ENCODE measurements at places on chromosomes 2 and 18.

DNA sequence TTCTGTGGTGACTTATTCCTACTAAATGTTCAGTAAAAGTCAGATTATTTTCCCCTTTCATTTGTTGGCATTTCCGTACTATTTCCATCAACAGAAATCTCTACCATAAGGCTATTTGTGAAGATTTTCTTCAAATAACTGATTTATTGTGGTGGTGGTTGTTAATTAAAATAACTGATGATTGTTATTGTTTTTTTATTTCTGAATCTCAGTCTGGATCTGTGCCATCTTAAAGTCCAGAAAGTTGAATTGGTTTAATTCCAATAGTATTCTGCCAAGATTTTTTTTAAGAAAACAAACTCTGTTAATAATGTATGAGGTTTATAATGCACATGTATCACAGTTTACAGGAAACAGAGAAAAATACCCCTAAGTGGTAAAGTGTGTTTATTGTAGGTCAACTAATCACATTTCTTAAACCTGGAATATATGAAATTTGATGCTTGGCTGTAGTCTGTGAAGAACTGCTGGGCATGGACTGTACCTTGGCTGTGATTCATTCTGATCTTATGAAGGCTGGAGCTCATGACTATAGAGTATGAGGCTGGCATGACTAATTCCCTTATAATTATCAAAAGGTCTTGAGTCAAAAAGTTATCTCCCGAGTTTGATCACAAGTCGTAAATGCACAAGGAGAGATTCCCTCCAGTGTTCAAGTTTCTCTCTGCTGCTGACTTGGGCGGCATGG, 134.2 kb upstream of the RND3 start:
- no peak for DNase-seq

- no peak for DNase-seq
These were observed 217.8 kb upstream of the REV1 start for GRCh38 chr2:99707592-99707991.

DNA sequence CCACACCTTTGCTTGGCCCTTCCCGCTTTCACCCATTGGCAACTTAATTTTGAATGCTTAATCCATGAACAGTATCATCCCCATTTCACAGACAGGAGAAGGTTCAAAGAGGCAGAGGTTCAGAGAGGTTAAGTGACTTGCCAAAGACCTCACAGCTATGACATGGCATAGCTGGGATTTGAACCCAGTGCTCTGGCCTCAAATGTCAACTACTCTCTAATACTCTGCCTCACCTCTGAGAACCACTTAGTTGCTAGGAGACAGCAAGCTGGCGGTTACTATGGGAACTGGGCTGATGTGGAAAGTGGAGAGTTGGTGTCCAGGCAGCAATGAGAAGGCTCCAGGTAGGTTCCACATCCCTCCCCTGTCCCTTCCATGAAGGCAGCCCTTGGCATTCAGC, 15.8 kb upstream of the PRSS56 start:
- no peak for DNase-seq

DNA sequence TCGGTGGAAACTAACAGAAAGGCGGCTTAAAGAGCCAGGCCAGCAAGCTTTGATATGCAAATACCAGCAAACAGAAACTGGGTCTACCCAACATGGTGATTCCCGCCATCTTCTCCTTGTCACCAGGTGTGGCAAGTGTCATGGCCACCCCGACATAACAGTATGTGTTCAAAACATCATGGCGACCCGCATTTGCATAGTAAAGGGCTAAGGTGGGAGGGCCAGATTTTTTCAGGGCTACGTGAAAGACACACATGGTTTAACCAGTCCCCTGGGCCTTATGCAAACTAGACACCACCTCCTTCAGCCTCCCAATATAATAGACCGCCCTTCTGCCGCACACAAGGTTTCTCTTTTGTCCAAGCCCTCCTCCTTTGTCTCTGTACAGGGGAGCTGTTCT, 260.4 kb downstream of the METTL4 start:
- no peak for DNase-seq

DNA sequence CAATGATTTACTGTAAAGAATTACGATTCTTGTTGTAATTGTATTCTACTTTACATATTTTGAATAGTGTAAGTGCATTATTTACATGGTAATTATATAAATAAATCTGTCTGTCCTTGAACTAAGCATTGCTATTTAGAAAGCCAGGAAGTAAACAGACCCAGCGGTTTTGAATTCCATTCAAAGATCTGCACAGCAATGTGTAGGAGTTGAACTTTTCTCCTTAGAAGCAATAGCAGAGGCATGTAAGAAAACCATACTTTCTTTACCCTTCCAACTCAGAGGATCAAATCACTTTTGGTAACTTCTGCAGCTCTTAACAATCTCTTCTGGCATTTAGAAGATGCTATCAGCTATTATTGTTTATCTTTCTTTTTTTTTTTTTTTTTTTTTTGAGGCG, 109.2 kb upstream of the VRK2 start:
- no peak for DNase-seq

GRCh38 chr18:58307441-58307840, 263.4 kb downstream of the NEDD4L start:
- no peak for DNase-seq

- DNase-seq: no peak
These were observed 612.4 kb downstream of the NYAP2 start for GRCh38 chr2:226011716-226012450.

- DNase-seq: no peak
These were observed 238.2 kb downstream of the CDH7 start for GRCh38 chr18:65988972-65989371.

- DNase-seq: no peak
These were observed 560.4 kb upstream of the LRRTM4 start for GRCh38 chr2:78082555-78082954.

DNA sequence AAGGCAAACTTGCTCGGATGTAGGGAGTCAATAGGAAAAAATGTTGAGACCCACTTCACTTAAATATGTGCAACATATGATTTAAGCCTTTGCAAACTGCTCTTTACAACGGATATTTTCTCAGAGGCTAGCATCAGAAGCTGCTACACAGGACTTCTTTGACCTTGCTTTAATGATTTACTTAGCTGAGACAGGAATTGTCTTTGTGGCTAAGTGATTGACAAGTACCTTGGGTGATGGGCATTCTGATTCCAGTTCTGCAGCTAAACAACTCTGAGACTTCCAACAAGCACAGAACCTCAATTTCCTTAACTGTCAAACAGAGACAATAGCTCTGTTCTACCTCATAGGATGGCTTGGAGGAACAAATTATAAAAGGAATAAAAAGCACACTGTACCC, 150.2 kb downstream of the NCKAP5 start:
- no peak for DNase-seq

DNA sequence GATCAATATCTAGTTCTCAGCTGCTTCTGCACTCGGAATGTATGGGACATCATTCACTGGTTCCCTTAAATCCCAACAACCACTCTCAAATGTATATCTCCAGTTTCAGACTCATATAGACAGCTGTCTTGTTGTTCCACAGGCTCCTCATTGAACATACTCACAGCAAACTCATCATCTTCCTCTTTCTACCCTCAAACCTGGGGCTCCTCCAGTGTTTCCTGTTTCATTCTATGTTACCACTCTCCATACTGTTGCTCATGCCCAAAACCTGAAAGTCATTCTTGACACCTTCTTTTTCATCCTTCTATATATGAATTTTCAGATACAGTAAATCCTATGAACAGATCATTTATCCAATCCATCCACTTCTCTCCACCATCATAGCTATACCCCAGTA, 18.7 kb upstream of the REL start:
- DNase-seq: no peak

All from stimulated activated CD4-positive, alpha-beta T cell treated with anti-CD3 and anti-CD28 coated beads, Interleukin-4, amount 100 ng/mL, for 48 hours (primary cell).